ENCODE measurements at places on chromosomes 1 and 21.

- DNase-seq: no peak
Measured at GRCh38 chr1:162213281-162213912, 143.9 kb downstream of the NOS1AP start.

DNA sequence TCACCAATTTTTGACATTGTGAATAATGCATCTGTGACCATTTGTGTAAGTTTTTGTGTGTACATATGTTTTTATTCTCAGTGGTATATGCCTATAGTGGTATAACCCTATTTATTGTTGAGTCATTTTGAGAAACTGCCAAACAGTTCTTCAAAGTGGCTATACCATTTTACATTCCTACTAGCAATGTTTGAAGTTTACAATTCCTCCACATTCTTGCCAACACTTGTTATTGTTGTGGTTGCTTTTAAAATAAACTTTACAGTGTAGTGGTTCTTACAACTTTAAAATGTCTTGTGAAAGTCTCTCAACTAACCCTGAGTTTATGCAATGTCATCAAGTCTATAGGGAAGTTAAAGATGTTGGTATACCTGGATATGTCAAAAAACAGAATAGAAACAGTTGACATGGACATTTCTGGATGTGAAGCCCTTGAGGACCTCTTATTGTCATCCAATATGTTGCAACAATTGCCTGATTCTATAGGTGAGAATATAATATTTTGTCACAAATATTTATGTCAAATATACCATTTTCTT, 219.4 kb downstream of the LRRC40 start:
- DNase-seq: no peak

- DNase-seq: no peak
Measured at GRCh38 chr1:159161001-159161718, 10.3 kb upstream of the CADM3 start.

DNA sequence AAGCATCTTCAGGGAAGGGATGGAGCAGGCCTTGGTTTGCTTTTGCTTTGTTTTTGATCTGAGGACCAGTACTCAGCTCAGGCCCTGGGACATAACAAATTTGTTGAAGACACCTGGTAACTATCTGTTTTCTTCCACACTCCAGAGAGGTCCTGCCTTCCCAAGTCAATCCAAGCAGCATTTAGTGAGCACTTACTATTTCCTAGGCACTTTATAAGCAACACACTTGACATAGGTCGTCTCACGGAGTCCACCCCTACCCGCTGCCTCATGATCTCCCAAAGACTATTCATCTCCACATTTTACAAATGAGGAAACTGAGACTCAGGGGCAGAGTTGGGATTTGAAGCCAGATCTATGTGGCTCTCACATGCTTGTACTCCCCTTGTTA, 14.4 kb upstream of the EPHA2 start:
- DNase-seq: no peak

- DNase-seq: no peak
Measured at GRCh38 chr1:84853741-84854721, 39.0 kb downstream of the LPAR3 start.

All from esophagus squamous epithelium (tissue), 5 donors.